ENCODE measurements at places on chromosomes 12 and 14.

GRCh38 chr14:55448141-55448614 lies 7.8 kb upstream of the TBPL2 start:
- peak; percentile 56 for DNase-seq

- DNase-seq: no peak
These were observed 478 bp downstream of the RITA1 start for GRCh38 chr12:113186033-113186365.

- DNase-seq: no peak
These were observed 88.1 kb upstream of the CCDC175 start for GRCh38 chr14:59664741-59665140.

- DNase-seq: no peak
These were observed 390.6 kb upstream of the TBX3 start for GRCh38 chr12:115074617-115075016.
